Activated T-cell treated with anti-CD3 and anti-CD28 coated beads for 1 hour (primary cell): ENCODE measurements at places on chromosomes 3 and 15.

- DNase-seq = no peak
These were observed 6.5 kb downstream of the CHD2 start for GRCh38 chr15:92906563-92907081.

GRCh38 chr15:66962522-66962921 is 102.9 kb upstream of the SMAD3 start:
- no peak for DNase-seq

- no peak for DNase-seq
These were observed 467.9 kb upstream of the ATP11B start for GRCh38 chr3:182325213-182325950.

GRCh38 chr3:51539291-51539941 is 897 bp downstream of the RAD54L2 start:
- peak; percentile 3 for DNase-seq

- DNase-seq = no peak
These were observed 11.5 kb downstream of the LIPC start for GRCh38 chr15:58443308-58443707.

DNA sequence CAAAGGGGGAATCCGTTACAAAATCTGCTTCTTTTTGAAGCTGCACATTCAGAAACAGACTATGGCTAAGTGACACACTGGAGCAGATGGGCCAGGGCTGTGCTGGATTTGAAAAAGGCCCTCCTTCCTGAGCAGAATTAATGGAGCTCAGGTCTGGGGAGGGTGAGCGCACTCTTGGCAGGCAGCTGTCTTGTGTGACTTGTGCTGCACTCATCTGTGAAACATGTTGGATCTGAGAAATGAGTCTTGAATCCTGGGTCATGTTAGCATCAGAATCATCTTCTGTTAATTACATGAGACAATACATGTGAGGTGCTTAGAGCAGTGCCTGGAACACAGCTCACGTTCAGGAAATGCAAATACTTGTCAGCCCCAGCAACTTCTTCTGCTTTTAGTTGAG is 219.6 kb downstream of the THSD4 start:
- no peak for DNase-seq
